Hair follicular keratinocyte (primary cell): ENCODE measurements at places on chromosomes 1 and 21. TPM values are rescaled to one million over a fixed set of nuclear protein-coding genes. Genes with fewer than 3 reads are reported as not detected.

UBXN10 gene
- 0.04 and 0.16 TPM in 2 replicates for total RNA-seq

AK2 gene
- total RNA-seq, result 213 and 323 TPM in 2 replicates

PDPN gene
- total RNA-seq, result 65.3 and 81.1 TPM in 2 replicates

POFUT2 gene
- total RNA-seq, result 14.5 and 14.7 TPM in 2 replicates

JAM2 gene
- total RNA-seq, result 0.04 TPM in 1 of 2 replicates, not detected in the other

C1QC gene
- not detected in 2 replicates for total RNA-seq

TLCD4 gene
- total RNA-seq, result 0.08 TPM in 1 of 2 replicates, not detected in the other

EPHB2 gene
- 5.8 and 20.5 TPM in 2 replicates for total RNA-seq

RXRG gene
- not detected in 2 replicates for total RNA-seq

MYCL gene
- total RNA-seq, result 3.7 and 6.2 TPM in 2 replicates

OR2T5 gene
- total RNA-seq, result not detected in 2 replicates

ROR1 gene
- total RNA-seq, result 1.3 and 1.5 TPM in 2 replicates
